ENCODE measurements at places on chromosomes 12 and 14.
A peak's percentile ranks its signal among the peaks of the same experiment; 100 is the strongest.

DNA sequence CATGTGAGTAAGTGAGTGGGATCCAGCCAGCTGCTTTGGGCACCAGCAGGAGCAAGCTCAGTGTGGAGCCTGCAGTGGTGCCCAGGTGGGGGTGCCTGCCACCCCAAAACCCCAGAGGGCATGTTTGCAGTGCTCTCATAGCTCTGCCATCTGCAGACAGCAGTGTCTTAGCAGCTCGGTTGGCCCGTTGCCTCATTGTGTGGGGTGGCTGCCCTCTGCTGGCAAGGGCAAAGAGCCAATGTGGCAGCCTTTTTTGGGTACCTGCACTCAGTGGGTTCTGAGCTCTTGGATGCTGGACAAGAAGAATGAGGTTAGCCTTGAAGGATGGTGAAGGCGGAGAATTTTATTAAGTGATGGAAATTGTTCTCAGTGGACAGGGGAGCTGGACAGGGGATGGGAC, 52.3 kb downstream of the NEUROD4 start:
- peak; percentile 82 for DNase-seq

GRCh38 chr14:104145826-104146601, 7.6 kb downstream of the KIF26A start:
- DNase-seq, result no peak

- DNase-seq, result no peak
Measured at GRCh38 chr12:57006809-57007475, 596 bp upstream of the ZBTB39 start.

DNA sequence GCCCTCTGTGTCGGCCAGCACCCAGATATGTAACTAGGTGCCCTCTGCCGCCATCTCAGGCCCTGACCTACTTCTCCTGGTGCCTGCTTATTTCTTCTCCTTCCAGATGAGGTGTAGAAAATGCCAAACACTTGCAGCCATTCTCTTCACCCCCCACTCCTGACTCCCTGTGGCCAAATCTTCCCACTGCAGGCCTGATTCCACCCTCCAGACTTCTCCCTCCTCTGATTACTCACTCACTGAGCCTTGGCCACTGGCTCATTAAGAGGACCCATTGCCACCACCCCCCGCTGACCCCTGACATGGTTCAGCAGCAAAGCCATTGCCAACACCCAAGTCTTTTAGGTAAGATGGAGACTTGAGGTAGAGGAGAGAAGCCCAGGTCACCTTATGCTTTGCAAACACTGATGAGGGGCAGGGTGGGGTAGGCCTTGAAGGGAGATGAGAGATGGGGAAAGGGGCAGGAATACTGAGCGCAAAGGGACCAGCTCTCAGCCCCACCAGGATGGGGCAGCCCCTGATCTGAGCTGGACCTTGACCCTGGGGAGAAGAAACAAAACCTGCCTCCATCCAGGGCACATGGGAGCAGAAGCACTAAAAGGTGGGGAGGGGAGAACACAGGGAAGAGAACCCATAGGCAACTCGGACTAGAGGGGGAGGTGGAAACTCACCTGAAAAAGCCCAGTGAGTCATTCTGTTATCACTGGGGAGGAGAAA, 25.1 kb upstream of the ANO2 start:
- no peak for DNase-seq

GRCh38 chr12:76201316-76201715, 116.8 kb upstream of the NAP1L1 start:
- DNase-seq, result no peak

DNA sequence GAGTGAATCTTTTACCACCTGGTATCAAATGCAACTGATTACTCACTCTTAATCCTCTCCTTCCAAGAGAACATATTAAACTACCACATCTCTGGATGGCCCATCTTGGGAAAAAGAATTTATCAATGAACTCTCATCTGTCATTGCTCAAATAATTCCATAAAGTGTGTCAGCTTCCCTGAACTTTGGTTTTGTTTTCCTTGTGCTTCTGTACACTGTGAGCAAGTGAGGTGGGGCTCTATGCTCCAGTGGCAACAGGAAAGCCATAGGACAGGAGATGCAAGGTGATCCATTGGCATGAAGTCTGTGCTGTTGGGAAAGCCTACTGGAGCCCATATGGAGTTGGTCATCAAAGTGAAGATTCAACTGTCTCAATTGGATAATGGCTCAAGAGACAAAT, 17.4 kb downstream of the OTOGL start:
- no peak for DNase-seq

GRCh38 chr12:125305231-125305630, 240.0 kb downstream of the AACS start:
- DNase-seq, result no peak

GRCh38 chr12:93894391-93895088, 217.4 kb downstream of the CRADD start:
- no peak for DNase-seq

DNA sequence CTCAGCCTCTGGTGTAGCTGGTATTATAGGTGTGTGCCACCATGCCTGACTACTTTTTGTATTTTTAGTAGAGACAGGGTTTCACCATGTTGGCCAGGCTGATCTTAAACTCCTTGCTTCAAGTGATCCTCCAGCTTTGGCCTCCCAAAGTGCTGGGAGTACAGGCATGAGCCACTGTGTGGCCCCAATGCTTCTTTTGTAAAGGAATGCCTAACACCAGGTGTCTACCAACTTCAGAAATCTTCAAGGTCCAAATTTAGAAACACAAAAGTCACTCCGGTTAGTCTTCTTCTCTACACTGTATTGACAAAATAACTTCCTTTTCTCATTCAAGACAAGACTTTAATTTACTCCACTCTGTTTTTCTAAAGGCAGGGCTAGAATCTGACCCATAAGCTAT, 188.7 kb downstream of the PRKD1 start:
- DNase-seq, result no peak
